ENCODE measurements at places on chromosomes 5 and 9.

DNA sequence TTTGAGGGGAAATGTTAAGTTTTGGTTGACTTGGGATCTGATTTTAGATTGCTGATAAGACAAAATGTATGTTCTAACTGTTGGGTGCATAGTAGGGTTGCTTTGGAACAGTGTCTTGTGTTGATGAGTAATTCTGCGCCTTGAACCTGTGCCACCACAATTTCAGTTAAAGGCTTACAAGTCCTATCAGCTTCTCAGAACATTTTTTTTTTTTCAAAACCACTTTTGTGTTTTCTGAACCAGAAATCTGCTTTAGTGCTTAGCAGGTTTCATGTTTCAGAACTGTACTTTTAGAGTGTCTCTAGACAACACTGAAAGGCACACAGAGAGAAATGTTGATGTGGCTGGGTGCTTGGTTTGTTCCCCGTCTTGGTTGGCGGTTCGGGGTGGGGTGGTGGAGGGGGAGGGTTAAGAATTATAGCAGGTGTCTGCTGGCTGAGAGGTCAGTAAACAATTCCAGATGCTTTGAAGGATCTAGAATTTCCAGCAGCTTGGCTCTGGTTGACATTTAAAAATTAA, 84.6 kb downstream of the ANKRD55 start:
- DNase-seq = no peak

DNA sequence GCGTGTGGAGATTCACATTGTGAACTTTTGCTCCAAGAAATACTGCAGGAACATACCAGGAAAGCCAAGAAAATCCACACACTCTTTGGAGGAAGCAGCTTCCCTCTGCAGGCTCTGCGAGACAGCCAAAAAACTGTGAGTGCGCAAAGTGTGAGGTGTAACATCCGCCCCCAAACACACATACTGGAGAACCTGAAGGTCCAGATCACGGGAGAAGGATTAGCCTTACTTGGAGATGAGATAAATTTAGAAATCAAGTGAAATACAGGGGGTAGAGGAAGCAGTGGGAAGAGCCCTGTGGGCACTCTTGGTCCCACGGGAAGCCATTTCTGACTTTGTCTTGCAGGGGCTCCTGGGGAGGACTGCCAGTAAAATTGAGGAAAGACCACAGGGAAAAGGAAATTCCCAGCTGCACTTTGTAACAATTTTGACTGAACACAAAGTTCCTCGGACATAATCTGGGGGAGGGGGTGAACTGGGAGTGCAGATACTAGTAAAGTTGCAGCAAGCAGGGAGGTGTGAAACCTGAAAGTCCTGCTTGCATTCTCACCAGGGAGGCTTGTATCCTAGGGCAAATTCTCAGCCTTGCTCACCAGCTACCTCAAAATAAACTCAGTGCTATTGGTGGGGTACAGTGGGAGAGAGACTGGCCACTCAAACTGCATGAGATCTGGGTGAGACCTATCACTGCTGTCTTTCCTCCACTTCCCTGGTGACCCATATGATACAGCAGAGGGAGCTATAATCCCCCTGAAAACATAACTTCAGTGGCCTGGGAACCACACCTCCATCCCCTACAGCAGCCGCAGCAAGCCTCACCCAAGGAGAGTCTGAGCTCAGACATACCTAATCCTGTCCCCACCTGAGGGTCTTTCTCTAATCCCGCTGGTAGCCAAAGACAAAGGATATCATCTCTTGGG, 109.1 kb downstream of the ALDH1A1 start:
- no peak for DNase-seq

DNA sequence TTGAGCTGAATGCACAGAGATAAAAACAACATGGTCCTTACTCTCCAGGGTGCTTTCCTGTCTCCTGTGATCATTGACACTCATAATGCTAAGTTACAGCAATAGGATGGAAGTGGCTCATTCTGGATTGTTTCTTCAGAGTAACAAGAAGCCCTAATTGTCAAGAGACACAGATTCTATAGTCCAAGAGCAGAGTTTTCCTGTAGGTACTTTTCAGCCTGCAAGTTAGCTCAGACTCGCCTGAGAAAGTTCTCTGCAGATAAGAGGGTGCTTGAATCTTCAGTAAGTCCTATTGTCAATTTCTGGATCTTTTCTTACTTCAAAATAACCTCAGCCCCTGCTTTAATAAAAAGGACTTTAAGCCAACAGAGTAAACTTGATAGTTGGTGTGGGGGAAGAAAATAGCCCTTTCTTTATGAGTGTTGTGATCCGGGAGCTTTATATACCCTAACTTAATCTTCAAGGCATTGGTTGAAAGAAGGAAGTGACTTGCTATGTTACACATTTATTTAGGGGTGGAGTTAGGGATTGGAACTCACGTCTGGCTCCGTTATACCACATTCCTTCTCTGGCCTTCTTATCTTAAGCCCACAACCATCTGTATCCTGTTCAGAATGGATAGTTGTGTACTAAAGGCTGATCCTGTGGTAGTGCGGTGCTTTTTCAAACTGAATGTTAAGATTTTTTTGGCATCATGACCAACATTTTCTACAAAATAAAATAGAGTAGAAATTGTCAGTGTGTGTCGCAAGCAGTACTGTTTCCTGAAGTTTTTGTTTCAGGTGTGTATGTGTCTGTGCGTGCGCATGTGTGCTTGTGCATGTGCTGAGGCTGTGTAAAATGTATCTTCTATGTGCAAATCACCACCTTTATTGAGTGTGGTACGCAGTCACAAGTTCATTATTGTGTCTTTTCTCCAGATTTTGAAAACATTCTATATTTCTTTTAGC, 173.9 kb downstream of the WDR70 start:
- DNase-seq = no peak

DNA sequence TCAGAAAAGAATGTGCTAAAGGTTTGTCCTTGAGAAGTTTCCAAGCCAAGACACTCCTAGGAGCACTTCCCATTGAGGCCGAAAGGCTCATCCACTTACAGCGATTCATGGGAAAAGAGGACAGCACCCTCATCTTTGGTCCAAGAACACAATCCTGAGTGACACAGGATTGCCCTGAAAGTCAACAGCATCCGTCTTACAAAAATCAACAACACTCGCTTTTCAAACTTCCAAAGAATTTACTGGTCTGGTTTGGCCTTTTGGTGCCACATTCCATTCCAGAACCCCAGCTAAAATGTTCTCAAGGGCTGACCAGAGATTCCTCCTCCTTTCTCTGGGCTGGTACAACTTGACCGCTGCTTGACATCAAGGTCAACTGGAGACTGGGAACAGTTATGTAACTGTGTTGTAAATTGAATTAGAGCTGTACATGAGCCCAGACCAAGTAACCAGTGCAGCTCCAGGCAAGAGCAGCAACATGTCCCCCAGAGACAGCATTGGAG, 415.8 kb upstream of the PIK3R1 start:
- DNase-seq = no peak

- DNase-seq = no peak
Observed at GRCh38 chr9:78032730-78033457, 1.3 kb upstream of the GNAQ start.

DNA sequence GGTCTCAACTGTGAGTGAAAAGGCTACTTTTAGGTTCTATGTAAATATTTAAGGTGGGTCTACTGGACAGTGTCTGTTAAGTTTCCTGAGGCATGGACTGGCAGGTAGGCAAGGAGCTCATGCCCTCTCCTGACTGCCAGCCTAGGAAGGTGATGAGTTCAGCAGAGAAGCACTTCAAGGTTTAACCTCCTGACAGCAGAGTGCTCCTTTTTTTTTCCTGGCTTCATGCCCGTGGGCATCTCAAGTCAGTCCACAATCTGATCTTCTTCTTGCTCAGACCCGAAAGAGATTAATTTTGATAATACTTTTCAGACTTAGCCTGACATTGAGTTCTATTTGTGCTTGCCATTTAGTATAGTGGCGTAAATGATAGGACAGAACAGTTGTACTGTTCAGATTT, 241.9 kb upstream of the NREP start:
- DNase-seq = no peak

- DNase-seq = no peak
Observed at GRCh38 chr9:136984464-136985026, 1.8 kb downstream of the LCNL1 start.

- DNase-seq = no peak
Observed at GRCh38 chr9:35488566-35489312, 1.2 kb upstream of the RUSC2 start.

DNA sequence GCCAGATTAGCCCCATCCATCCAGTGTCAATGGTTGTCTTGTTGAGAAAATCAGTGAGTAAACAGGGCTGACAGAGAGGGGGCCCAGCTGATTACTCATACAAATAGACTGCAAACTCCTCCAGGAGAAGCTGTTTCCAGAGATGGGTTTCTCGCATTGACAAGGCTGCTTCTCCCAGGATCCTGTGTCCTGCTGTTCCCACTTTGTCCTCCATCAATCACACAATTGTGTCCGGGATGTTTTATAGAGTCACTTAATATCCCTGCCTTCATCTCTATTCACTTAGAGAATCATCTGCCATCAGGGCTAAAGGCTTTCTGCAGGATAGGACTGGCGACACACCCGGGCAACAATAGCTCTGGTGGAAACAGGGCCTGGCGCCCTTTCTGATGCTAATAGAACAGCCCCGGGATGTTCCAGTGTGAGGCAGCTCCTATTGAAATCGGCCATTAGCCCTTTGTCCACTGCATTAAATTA, 71.7 kb upstream of the TBCA start:
- DNase-seq = peak; percentile 10

- DNase-seq = no peak
Observed at GRCh38 chr5:24226479-24226878, 418.3 kb downstream of the CDH10 start.

DNA sequence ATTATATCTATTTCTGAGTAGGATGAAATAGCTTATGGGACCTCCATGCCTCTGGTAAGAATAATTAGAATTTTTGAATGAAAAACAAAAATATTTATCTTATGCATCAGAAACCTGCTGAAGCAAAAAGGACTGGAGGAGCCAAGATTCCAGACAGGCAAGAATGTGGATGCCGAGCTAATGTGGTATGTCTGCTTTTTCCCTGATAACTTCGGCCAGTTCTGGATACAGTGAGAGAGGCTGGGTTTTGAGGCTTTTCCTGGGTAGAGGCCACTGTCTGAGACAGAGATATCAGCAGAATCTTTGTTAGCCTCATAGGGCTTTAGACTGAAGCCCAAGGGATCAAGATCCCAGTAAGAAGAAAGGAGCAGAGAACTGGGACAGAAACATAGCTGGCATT, 5.2 kb upstream of the CTNND2 start:
- DNase-seq = no peak

GRCh38 chr5:130335117-130335516, 430.9 kb downstream of the CHSY3 start:
- DNase-seq = no peak

GRCh38 chr5:137016783-137017324, 482.3 kb downstream of the SPOCK1 start:
- no peak for DNase-seq

DNA sequence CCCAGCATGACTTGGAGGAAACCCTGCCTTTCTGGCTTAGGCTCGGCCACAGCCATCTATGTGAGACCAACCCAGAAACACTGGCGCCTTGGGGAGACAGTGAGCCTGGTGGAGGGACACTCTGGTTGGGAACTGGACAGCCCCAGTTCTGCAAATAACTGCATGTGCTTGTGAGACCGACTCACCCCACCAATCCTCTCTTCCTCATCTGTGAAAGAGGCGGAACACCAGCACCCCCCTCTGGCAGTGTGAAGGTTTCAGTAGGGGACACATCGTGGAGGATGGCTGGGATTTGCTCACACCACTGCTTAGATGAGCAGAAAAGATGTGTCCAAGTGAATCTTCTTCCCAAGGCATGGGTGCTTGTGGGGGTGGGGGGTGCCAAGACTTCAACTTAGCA, 43.4 kb upstream of the N4BP3 start:
- DNase-seq = no peak

All from caudate nucleus (tissue), 63 donors.